Stimulated activated CD8-positive, alpha-beta memory T cell treated with anti-CD3 and anti-CD28 coated beads, Interleukin-4, amount 100 ng/mL, for 1 hour (primary cell): ENCODE measurements at places on chromosomes 4 and X.

GRCh38 chr4:3308691-3309090 is 15.9 kb downstream of the RGS12 start:
- DNase-seq = no peak

DNA sequence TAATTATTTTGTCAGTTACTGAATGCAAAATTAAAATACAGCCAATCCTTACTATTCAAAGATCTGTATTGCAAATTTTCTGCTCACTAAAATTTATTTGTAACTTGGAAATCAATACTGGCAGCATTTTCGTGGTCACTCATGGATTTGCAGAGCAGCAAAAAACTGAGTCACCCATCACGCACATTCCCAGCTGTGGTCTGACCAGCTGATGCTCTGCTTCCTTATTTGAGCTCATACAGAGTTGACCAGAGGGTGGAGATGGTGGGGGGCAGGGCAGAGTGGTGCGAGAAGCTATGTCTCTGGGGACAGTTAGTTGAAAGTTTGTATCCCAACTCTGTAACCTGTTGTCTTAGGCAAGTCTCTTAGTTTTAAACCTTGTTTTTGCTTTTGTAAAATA is 214.8 kb downstream of the SPCS3 start:
- DNase-seq = no peak

DNA sequence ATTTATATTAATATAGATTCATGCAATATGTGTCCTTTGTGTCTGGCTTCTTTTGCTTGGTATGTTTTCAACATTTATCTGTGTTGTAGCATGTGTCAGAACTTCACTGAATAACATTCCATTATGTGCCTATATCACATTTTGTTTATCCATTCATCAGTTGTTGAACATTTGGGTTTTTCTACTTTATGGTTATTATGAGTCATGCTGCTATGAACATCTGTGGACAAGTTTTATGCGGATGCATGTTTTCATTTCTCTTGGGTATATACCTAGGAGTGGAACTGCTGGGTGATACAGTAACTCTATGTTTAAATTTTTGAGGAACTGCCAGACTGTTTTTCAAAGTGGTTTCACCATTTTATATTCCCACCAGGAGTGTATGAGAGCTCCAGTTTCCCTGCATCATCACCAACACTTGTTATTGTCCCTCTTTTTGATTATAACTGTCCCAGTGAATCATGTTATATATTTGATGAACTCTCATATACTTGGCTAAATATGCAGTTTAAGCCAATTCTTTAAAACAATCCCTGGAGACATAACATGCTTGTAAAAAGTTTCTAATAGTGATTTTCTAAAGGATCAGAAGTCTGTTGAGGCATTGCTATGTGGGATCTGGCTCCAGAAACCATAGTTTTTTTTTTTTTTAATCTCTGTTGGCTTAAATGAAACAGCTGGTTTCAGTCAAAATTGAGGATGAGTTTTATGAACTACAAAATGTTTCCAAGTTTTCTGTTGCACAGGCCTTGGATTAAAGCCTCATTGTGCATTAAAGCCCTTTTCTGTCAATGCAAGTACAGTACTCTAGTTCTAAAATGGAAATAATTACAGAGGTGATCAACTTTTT is 21.6 kb upstream of the REPS2 start:
- no peak for DNase-seq

GRCh38 chrX:109294097-109294814 is 187.6 kb downstream of the GUCY2F start:
- DNase-seq = no peak

- no peak for DNase-seq
Measured at GRCh38 chr4:60565558-60565957, 634.6 kb upstream of the ADGRL3 start.

GRCh38 chr4:93299118-93299517 is 529.4 kb upstream of the ATOH1 start:
- DNase-seq = no peak

- DNase-seq = no peak
Measured at GRCh38 chrX:151688695-151689094, 6.6 kb upstream of the PRRG3 start.

DNA sequence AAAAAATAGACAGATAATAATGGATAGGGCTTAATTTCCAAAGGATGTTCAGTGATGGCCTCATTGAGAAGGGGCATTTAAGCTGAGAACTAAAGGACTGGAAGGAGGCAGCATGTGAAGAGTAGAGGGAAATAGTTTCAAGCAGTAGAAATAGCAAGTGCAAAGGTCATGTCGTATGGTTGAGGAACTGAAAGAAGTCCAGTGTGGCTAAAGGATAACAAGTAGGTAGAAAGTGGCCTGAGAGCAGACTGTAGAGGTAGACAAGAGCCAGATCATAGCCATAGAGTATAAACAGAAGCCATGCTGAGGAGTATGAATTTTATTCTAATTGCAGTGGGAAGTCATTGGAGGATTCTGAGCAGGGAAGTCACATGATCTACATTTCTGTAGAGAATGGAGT is 72.3 kb downstream of the GRIA3 start:
- no peak for DNase-seq

DNA sequence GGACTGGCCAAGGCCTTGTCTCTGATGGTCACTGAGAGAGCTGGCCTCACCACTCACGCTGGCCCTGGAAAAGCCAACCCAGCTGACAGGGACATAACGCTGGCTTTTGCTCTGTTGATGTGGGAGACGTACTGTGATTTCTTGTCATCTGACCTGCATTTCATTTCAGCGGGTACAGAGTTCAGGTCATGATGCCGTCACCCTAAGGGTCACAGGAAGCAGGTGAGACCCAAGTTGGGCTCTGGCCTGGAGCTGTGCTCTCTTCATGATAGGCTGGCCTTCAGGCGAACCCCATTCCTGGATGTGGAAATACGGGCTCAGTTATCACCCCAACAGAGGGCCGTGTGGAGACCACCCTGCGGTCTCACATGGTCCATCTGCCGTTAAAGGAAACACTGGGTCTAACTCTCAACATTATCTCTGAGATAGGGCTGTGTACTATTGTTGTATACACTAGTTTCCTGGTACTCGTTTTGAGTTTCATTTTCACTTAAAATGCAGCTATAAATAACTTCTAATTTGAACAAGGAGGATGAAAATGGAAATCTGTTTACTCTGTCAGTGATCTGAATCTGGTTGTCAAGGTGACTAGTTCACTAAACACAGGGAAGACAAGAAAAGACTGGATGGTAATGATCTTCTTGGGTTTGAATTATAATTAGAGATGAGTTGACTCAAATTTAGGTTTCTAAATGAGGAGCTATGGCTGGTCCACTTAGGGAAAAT is 89.1 kb downstream of the TBC1D9 start:
- DNase-seq = no peak

DNA sequence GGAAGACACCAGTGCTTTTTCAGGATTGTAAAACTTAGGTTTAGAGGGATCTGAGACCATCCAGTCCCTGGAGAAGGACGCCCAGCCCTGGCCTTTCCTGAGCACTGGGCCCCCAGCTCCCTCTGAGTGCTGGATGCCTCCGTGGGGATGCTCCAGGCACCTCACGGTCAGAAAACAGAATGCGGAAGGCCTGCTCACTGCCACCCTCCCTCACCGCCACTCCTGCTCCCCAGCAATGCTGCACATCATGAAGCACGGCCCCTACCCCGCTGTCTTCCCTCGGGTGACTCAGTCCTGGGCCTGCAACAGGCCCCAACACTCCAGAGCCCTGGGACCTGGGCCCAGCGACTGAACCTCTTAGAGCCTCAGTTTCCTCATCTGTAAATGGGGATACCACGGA is 26.2 kb downstream of the ABLIM2 start:
- no peak for DNase-seq

DNA sequence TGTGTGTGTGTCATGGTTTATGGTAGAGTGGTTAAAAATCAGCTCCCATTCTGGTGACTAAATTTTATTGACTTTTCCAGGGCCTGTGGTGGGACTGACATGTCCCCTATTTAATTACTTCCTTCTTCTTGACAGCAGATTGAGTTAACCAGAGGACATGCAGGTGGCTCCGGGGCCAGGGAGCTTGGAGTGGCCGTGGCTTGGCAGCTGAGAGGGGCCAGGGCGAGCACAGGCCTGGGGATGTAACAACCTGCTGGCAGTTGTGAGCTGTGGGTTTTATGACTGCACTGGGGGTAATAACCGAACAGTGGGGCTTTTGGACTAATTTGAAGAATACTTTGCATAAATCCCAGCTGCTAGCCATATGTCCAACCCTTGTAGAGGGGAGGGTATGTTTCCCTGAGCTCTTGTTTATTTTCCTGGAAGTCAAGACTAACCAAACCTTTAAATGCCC is 186.0 kb downstream of the MID1IP1 start:
- no peak for DNase-seq

- no peak for DNase-seq
Measured at GRCh38 chr4:47829438-47829837, 8.4 kb downstream of the CORIN start.

DNA sequence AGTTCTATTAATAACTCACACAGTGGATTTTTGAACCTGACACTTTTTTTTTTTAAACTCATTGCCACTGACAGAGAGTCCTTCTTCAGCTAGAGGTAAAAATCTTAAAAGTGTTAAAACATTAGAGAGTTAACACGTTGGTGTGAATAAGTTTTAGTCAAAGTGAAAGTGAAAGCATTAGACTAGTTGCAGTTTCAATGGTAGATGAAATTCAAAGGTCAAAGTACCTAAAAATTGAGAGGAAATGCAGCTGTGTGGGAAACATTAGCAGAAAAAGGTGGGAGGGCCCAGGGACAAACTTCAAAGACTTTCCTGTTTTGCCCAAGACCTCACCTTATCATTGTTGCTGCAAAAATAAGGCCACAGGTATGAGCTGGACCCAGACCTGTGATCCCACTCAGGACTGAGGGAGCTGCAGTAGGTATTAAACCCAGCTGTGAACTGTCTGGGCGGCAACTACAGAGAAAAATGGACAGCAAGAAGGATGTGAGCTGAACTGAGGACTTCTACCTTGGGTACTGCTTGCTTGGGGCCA is 17.6 kb upstream of the GABRA4 start:
- DNase-seq = no peak

DNA sequence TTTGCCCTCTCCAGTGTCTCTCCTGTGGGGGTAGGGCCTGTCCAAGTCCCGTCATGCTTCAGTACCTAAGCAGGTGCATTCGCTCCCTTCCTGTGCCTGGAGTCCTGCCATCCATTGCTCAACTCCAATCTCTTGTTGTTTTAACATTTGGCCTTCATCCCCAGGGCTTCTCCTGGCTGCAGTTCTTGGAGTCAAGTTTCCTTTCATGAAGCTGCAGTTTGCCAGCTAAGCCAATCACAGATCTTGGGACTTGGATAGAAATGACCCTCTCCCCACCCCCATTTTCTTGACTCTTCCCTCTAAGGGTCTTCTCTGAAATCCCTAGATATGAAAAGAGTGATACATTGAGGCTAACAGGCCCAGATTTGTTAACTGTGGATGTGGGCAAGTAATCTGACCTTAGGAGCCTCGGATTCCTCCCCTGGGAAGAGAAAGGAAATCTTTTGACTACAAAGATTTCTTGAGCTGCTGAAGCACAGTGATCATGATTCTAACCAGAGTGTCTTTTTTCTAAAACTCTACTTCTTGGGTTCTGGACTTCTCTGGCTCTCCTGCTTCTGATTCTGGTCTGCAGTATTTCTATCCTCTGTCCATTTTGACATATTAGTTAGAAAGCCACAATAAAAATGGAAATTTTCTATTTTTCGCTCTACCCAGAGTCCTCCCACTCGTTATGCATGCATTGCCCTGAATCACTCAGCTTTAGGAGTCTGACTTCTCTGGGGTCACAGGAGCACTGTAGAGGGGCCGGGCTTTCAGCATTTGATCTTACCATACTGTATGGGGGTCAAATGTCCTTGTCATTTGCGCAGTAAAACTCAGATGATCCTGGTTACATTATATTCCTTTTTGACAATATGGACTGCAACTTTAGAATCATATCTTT is 61.0 kb downstream of the CHRNA9 start:
- no peak for DNase-seq

DNA sequence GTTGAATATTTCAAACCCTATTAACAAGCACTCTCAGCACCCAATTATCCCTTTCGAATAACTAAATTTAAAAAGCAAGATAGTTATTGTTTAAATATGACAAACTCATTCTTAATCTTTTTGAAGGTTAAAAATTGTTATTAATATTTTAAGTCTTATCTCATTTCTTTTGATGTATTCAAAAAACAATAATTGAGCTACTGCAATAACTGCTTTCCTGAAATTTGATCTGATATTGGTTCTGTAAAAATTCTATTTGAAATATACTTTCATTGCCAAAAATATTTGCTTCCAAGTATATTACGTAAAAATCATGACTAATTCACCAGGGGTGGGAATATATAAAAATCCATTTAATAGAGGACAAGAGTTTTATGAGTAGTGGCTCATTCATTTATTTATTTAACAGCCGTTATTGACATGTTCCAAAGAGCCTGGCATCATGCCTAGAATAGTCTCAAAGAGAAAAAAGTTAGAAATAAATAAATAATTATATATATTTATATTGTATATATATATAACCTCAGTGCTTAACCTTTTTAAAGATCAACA is 34.4 kb downstream of the GLRA3 start:
- no peak for DNase-seq

DNA sequence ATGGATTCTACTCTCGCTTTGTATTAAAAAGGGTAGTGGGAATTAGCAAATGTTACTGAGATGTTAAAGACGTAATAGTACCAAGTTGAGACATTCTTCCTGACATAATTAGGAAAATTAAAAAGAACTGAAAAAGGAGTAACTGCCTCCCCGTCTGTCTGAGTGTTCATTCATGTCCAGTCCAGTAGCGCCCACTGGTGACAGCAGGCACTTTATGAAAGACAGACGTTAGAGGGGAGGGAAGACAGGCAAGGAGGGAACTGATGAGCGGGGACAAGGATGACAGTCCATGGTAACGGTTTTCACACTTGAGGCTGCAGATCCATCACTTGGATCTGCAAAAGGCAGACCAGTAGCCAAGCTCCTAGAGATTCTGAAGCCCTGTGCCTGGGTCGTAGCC is 326.7 kb downstream of the STK32B start:
- no peak for DNase-seq

DNA sequence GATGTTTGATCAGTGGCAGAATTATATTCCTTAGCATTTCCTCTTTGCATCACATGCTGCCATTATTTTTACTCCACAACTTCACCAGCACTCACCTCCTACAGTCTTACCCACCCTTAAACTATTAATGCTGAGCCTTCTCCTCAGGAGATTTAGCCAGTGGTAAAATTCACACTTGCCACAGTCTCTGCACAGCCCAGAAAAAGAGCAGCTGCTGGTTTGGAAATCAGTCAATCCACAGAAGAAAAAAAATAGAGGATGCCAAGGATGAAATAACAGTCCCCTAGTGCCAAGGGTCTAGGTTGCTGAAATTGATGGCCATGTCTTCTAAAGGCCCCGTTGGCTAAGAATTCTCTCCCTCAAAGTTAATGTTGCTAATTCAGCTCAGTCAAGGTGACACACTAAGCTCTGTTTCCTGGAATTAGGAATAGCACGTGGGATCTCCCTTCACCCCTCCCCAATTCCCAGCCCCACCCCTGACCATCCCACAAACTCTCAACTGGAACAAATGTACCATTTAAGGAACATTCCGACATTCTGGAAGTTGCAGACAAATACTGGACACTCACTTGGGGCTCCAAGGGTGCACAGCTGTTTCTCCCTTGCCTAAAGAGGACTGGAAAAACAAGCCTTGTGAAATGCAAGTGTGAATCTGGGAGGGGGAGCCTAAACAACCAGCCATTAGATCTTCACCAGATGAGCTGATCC is 5.7 kb downstream of the ATP1B4 start:
- DNase-seq = no peak

GRCh38 chr4:6056976-6057766 is 38.9 kb upstream of the C4orf50 start:
- DNase-seq = no peak

- no peak for DNase-seq
Measured at GRCh38 chr4:39565878-39566600, 38.8 kb upstream of the UGDH start.

- DNase-seq = no peak
Measured at GRCh38 chr4:169852481-169852880, 94.7 kb upstream of the HPF1 start.
